ENCODE measurements at places on chromosomes 4 and X.

DNA sequence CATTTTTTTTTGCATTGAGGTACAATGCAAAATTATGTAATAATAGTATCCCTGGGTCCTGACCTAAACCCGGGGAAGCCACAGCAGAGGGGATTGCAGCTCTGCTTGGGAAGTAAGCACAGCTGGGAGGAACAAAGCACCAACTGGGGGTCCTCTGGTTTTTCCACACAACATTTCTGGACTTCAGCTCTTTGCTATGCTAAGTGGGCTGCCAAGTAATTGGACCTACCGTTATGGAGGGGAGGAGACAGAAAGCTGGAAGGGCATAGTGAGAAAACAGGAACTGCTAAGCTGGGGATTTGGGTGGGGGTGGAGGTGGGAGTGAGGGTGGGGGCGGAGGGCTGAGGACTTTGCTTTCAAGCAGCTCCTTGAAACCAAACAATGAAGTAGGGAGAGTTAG, 183.3 kb downstream of the ZIC3 start:
- DNase-seq, result no peak

DNA sequence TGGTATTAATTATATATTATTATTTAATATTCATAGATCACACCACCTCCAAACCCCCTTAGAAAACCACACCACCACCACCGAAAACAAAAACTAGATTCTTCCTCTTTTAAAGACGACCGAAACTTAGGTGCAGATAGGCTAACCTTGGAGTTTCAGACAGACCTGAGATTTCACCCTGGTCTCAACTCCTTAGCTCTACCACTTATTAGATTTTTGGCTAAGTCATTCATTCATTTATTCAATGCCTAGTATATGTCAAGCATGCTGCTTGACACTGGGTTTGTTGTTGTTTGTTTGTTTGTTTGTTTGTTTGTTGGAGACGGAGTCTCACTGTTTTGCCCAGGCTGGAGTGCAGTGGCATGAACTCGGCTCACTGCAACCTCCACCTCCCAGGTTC, 9.5 kb upstream of the BMP2K start:
- DNase-seq, result no peak

DNA sequence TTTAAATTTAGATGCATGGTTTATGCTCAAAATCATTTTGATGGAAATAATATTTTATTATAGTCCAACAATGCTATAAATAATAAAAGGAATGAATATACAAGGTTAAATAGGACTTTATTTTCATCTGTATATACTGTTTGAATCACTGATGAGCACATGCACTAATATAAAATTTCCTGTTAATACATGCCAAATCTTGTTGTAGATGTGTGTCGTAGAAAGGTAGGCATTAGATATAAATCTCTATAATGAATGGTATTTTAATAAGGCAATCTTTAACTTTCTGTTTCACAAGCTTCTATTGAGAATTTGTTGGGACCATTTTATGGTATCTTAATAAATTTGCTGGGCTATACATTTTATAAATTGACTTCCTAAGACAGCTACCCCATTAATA, 868.8 kb downstream of the CCSER1 start:
- DNase-seq, result no peak

- DNase-seq, result no peak
Measured at GRCh38 chr4:60934566-60935295, 265.4 kb upstream of the ADGRL3 start.

- DNase-seq, result no peak
Measured at GRCh38 chr4:162409048-162409447, 245.2 kb upstream of the FSTL5 start.

DNA sequence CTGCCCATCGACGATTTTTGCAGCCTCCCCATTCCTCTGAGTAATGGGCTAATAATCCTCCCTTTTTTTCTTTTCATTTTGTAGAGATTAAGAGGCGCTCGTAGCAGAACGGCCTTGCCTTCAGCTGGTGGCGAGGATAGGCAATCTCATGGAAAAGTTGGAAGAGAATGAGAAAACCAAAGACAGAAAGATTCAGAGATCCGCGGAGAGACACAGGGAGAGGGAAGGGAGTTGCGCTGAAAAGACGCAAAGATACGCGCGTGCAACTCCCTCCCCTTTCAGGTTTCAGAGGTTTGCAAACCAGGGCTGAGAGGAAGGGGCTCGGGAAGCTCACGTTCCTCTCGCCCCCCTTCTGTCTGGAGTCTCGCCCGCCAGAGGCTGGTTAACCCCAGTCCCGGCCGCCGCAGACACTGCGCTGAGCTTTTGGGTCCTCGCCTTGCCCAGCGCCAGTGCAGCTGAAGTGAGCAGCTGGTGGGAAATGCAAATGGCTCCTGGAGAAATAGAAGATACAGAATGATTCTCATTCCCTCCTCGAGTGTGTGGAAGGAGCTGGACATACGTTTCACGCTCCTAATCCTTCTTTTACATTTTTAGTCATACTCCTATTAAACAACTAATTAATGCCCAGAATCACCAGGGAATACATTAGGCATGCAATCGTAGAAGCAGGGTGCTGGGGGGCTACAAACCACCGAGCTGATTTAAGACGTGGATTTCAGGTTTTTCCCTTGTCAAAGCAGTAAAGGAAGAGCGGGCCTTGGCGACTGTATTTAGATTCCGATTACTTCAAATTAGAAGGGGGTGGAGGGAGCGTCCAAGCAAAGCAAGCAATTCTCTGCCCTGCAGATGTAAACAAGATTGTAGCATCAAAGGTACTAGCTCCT, 16.6 kb upstream of the PITX2 start:
- no peak for DNase-seq

GRCh38 chrX:129239371-129239770, 283.9 kb downstream of the SMARCA1 start:
- no peak for DNase-seq

- no peak for DNase-seq
Measured at GRCh38 chr4:75179510-75179909, 246.6 kb downstream of the PARM1 start.

- no peak for DNase-seq
Measured at GRCh38 chr4:122810669-122811068, 16.0 kb upstream of the FGF2 start.

GRCh38 chr4:164154416-164154815, 599.5 kb upstream of the SMIM31 start:
- DNase-seq, result no peak

DNA sequence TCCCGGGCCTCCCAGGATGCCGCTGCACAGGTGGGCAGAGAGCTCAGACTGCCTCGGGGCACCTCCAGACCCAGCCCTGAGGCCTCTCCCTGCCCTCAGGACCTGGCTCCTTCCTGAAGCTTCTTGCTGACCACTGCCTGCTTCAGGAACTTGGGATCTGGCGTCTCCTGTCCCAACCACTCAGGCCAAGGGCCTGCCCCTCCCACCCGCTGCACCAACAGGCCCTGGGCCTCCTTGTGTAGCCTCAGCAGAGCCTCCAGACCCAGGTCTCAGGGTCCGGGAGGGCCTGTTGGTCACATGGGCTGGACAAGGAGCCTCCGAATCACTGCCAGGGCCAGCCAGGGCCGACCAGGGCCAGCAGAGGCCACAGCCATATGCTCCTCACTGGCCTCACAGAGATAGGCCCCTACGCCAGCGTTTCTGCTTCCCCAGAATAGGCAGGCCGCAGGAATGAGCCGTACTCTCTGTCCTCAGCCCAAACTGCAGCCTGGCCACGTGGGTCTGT, 2.8 kb downstream of the MXD4 start:
- DNase-seq, result no peak

- no peak for DNase-seq
Measured at GRCh38 chrX:104864296-104864695, 298.3 kb downstream of the IL1RAPL2 start.

DNA sequence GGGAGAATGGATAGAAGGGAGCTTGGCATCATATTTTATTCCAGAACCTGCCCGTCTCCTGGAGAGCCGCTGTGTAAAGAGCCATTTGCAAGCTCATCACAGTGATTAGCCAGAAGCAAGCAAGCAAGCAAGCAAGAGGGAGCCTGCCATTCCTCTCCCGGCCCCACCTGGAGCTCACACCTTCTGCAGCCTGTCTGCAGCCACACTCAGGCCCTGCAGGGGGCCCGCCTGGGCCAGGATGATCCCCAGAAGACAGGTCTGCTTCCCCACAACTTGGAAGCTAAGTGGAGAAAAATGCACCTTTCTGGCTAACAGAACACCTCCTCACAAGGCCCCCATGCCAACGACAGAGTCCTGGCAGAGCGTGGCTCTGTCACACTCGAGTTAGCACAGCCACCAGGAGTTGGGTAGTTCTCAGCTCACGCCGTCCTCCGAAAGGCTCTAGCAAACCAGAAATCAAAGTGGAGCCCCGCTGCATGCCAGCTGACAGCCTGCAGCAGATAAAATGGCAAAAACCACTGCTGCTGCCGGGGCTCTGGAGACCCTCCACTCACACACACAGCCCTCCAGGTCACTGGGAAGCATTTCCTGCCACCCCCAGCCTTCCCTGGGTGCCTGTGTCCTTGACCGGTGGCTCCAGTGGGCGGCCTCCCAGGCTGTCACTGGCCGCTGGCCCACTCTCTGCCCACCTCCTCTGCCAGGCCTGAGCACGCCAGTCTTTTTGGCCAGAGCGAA, 54.9 kb downstream of the DCTD start:
- no peak for DNase-seq

GRCh38 chrX:132732236-132732635, 226.2 kb downstream of the HS6ST2 start:
- no peak for DNase-seq

DNA sequence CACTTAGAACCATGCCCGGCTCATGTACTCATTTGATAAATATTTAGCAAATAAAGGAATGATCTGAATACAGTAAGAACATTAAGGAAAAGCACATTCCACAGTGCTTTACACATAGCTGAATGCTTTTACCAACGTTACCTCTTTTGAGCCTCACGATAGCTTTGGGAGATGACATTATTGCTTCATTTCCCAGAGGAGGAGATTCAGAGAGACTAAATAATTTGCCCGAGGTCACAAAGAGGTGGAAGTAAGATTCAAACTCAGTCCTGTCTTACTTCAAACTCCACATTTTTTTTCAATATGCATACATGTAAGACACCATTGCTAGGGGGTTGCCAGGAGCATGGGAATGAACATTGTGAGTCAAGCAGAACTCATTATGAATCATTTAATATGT, 538.5 kb downstream of the BCOR start:
- no peak for DNase-seq

DNA sequence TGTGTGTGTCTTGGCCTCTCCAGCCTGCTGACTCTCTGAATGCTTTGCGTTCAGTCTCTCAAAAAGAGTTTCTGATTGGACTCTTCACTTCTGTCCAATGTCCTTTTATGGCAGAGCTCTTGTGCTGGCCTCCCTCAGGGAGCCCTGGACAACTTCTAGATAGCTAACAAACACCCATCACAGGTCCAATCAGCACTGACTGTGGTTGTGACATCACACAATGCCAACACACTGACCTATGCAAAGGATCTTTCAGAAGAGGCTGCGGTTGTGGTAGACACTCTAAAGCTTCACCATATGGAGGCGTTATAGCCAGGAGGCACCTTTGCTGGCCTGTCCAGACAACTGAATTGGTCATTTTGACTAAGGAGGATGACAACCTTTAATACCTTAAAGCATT, 53.8 kb upstream of the LSM6 start:
- DNase-seq, result no peak

DNA sequence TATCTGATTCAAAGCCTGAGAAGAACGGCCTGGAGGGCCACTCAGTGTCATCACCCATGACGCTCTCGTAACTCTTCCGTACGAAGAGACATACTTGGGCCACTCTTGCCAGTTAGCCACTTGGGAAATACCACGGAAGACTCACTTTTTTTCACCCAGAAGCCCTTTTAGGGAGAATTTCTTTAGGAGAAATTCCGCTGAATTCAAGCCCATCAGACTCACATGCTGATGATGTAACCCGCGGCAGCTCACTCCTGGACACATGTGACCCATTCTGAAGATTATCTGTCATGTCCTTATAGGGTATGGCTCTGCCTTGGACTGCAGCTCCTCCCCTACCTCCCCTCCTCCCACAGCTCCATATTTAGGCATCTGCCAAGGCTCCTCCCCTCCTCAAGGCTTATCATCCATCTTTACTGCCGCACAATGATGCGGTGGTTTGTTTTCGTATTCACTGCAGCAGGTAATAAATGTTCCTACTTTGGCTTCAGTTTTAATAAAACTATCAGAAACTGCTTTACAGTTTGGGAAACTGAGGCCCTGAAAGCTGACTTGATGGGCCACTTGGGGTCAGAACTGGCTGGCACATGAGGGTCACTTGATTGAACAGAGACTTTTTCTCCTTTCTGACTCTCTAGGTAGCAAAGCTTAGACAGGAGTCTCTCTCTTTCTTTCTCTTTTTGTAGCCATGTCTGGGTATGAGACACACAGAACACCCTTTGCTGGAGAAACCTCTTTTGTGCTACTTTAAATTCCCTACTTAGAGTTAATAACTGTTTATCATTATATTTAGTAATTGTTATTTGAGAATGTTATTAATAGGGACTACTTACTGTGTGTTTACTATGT, 42.1 kb downstream of the RHOH start:
- DNase-seq, result no peak

DNA sequence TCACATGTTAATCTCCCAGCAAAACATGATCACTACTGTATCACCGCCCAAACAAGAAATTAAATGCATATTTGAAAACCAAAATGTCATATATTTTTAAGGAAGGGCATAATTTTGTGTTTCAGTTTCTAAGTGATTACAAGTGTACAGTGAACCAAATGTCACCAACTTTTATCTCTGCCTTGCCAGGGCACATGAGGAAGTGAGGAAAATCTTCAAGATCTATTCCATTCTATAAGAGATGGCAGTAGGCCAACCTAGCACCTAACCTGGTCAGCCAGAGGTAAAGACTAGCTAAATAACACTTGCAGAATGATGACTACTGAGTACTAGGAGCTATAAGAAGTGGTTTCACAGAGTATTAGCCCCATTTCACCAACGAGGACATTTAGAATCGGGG, 107.2 kb downstream of the ATP11C start:
- no peak for DNase-seq
